ENCODE measurements at places on chromosomes 4 and X.
A peak's percentile ranks its signal among the peaks of the same experiment; 100 is the strongest.

DNA sequence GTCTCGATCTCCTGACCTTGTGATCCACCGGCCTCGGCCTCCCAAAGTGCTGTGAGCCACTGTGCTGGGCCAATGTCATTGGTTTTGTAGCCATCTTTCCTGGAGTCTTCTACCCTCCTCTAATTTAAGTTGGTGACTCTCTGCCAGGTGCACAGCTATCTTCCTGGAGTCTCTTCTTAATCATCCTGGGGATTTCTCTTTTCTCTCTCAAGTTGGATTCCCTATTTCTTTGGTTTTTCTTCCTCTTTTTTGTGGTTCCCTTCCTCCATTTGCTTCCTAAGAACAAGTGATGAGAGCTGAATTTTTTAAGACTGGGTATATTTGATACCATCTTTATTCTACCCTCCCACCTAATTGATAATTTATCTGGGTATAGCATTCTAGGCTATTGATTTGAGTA lies 113.8 kb downstream of the SYNPO2 start:
- DNase-seq, result no peak

DNA sequence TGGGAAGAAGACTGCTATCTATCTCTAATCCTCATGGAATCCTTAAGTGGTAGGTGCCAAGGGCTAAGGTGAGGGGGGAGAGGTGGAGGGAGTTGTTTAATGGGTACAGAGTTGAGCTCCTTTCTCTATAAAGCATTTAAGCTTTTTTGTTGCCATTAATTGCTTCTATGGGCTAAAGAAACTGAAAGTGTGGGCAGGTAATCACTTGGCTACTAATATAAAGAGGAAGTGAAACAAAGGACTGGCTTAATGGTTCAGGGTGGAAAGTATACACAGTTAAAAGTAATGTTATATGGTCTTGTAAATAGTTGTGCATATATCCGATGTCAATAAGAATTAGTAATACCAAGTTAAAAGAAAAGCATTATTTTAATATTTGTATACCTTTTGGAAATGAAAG lies 83.9 kb downstream of the POLA1 start:
- no peak for DNase-seq

- DNase-seq, result no peak
Observed at GRCh38 chrX:109360301-109360700, 121.6 kb downstream of the GUCY2F start.

DNA sequence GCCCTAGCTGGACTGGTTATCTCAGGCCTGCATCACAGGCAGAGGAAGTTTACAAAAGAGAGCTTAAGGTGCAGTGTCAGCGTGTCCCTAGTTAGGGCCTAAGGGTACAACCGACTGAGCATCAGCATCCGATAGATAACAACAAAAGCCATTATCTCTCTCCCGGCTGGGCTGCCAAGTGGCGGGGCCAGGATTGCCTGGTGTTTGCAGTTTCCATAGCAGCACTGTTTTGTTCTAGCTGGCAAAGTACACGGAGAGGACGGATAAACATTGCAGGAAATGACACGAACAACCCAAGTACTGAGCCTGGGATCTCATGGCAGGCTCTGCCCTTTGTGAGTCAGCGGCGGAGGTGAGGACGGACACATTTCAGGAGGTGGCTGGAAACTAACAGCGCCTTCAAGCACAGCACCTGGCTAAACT lies 104.7 kb upstream of the NOCT start:
- no peak for DNase-seq

- DNase-seq, result no peak
Observed at GRCh38 chrX:67289055-67289499, 254.7 kb upstream of the AR start.

DNA sequence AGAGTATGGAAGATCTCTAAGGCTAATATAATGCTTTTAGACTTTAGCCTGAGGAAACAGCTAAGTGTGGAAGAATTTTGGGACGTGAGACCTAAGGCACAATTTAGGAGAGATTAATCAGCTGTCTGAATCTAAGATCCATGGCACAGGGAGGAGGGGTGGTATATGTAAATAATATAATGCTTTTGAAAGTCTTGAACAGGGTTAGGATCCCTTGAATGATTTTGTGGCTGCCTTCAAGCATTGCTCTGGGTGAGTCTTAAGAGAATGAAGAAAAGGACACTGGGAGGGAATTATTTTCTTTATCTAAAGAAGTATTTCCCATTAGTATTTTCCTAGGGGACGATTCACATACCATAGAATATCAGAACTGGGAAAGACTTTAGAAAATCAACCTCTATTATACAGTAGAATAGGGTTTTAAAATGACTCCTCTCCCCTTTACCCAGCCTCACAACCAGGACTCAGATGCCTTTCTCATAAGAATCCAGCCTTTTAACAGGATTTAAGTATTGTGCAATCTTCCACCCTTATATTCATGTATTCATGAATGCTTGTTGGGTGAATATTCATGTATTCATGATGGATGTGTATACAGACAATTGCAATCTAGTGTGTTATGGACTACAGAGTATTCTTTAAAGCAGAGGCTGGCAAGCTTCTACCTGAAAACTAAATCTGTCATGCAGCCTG lies 664.2 kb upstream of the CPEB2 start:
- no peak for DNase-seq

GRCh38 chr4:145736241-145736831 lies 56.4 kb downstream of the C4orf51 start:
- DNase-seq, result no peak

- no peak for DNase-seq
Observed at GRCh38 chr4:105911426-105911825, 16.2 kb downstream of the NPNT start.

GRCh38 chr4:1183985-1184773 lies 11.8 kb upstream of the SPON2 start:
- DNase-seq, result no peak

- no peak for DNase-seq
Observed at GRCh38 chr4:119128148-119128547, 7.5 kb upstream of the MYOZ2 start.

- DNase-seq, result no peak
Observed at GRCh38 chrX:38880296-38880854, 79.1 kb downstream of the MID1IP1 start.

- no peak for DNase-seq
Observed at GRCh38 chr4:53684136-53685130, 93.1 kb upstream of the LNX1 start.

- peak; percentile 9 for DNase-seq
Observed at GRCh38 chrX:154761977-154762536, 607 bp upstream of the DKC1 start.

GRCh38 chr4:156931267-156931666 lies 40.3 kb downstream of the PDGFC start:
- DNase-seq, result no peak

DNA sequence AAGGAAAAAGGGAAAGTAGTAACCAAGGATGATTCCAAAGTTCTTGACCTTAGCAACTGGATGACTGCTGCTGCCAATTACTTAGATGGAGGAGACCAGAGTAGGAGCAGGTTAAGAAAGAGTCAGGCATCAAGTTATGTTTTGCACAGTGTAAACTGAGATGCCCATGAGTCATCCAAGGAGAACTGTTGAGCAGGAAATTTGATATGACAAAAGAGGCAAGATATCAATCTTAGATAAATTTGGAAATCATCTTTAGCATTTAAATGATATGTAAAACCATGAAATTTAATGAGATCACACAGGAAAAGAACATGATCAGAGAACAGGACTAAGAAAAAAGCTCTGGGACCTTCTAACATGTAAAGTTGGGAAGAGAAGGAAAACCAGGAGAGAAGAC lies 361.3 kb downstream of the OPHN1 start:
- DNase-seq, result no peak

GRCh38 chr4:19689511-19689910 lies 562.2 kb upstream of the SLIT2 start:
- no peak for DNase-seq

- no peak for DNase-seq
Observed at GRCh38 chrX:122122274-122122673, 1061.8 kb upstream of the GRIA3 start.

DNA sequence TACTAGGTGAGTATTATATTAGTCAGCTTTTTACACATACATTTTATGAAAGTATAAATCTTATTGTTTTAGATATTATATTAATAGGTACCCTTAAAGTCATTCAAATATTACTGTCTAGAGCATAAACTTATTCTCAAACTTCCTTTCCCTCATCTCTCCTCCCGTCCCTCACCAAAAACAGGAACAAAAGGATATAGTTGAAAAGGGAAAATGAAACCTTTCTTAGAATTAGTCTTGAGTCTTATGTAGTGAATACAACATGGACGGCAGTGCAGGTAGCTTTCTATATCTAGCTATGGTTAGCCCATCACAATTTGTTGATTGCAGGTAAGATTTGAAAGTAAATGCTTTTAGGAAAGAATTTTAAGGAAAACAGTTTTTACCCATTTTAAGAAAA lies 65.6 kb downstream of the RBPJ start:
- DNase-seq, result no peak

All from CD4-positive, alpha-beta T cell treated with Interleukin-6 at 100 ng/mL for 8 hours (primary cell).